ENCODE measurements at places on chromosomes 7 and 10.
A peak's percentile ranks its signal among the peaks of the same experiment; 100 is the strongest.

DNA sequence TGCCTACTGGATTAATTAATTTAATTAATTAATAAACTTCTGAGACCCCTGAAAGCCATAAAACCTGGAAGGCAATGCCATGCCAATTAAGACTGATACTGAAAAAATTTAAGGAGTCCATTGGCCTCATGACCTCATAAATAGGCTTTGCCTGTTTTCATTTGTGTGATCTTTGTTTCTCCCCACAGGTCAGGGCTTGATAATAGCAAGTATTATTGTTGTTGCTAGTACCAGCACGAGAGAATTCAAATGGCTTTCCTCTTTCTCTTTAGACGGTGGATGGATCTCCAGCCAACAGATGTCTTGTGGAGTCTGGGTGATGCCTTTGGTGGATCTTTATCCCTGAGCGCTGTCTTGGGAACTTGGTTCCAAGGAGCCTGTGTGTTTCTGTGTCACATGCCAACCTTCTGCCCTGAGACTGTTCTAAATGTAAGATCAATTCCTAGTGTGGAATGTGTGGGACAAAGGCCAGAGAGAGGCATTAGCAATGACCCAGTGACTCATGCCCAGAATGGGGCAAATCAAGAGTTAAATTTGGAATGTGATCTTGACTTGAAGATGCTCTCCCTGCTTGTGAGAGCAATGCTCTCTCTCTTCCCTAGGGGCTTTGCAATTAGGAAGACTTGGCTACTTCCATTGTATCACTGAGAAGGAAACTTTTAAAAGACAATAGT is 17.7 kb downstream of the ACSM6 start:
- no peak for DNase-seq

DNA sequence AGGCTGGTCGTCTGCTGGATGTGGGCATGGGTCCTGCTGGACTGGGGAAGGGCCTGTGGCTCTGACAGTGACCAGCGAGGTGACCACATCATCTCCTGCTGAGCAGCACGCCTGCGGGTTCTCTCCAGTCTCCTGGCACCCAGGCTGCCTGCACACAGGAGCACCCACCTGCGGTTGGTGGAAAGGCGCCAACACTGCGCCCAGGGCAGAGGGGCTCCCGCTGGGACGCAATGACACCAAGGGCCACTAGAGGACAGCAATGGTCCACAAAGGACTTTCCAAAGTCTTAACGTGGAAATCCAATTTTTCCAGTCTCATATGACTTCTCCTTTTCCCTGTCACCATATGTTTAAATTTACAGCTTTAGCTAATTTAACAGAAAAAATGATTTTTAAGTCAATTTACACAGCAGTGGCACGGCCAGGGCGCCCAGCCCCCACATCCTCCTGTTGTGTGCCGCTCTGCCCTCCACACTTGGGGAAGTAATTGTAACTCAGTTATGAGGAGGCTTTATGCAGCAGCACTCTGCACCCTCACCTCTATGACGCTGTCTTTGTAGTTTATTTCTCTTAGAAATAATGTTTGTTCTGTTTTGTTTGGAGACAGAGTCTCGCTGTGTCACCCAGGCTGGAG is 38.1 kb downstream of the CFAP46 start:
- no peak for DNase-seq

DNA sequence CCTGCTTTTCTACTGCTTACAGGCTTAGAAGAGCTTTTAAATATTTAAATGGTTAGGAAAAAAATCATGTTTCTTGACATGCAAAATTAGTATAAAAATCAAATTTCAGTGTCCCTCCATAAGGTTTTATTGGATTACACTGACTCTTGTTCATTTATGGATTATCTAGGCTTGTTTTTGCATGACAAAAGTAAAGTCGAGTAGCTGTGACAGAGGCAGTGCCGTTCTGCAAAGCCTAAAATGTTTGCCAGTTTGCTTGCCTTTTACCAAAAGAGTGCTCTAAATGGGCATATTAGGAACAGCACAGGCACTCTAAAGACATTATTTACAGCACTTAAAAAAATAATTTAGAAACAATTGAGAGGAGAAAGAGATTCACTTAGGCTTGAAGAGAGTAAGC is 139.6 kb downstream of the TSPAN12 start:
- DNase-seq = no peak

- DNase-seq = peak; percentile 62
Measured at GRCh38 chr10:79195091-79195923, 126.5 kb downstream of the ZMIZ1 start.

GRCh38 chr10:69327463-69328379 is 49.4 kb downstream of the HK1 start:
- no peak for DNase-seq

- no peak for DNase-seq
Measured at GRCh38 chr10:67780759-67781538, 57.0 kb downstream of the DNAJC12 start.

GRCh38 chr7:102009628-102010027 is 192.2 kb downstream of the CUX1 start:
- no peak for DNase-seq

- DNase-seq = no peak
Measured at GRCh38 chr10:103254538-103255325, 9.0 kb downstream of the RPEL1 start.

GRCh38 chr7:50504646-50505546 is 54.7 kb upstream of the FIGNL1 start:
- DNase-seq = no peak

- no peak for DNase-seq
Measured at GRCh38 chr10:132302421-132303310, 5.1 kb downstream of the STK32C start.

DNA sequence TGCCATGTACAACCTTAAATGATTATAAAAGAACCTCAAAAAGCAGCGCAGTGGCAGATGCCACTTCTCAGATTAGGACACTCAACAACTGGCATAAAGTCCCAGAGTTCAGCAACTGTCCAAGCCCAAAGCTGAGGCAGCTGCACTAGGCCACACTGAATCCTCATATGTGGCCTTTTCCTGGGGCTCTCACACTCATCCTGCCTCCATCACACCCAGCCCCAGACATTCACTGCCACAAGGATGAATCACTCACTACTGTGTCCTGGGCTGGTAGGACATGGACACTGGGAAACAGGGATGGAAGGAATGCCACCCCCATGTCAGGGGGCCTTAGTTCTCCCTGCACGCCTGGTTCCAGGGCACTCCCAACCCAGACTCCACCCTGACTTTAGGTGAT is 547.7 kb downstream of the TNS3 start:
- DNase-seq = no peak

DNA sequence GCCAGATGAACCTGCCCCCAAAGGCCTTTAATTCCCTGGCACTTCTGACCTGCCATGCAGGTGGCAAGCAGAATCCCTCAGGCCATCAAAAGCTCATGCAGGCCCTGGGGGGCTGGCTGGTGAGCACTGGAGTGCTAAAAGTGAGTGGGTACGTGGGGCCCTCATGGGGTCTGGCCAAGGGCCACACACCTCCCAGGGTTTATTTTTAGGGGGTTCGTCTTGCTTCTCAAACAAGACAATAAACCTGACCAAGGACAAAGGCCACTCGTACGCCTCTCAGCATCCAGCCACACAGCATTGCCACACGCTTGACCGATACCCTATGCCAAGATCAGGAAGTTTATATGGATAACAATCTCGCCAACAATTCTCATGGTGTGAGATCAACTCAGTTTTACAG is 33.1 kb upstream of the DOCK1 start:
- DNase-seq = no peak

- no peak for DNase-seq
Measured at GRCh38 chr7:101736084-101736483, 81.3 kb upstream of the CUX1 start.

GRCh38 chr7:22256541-22257096 is 100.3 kb downstream of the RAPGEF5 start:
- DNase-seq = no peak

GRCh38 chr7:23220690-23221305 is 25.8 kb upstream of the GPNMB start:
- no peak for DNase-seq

DNA sequence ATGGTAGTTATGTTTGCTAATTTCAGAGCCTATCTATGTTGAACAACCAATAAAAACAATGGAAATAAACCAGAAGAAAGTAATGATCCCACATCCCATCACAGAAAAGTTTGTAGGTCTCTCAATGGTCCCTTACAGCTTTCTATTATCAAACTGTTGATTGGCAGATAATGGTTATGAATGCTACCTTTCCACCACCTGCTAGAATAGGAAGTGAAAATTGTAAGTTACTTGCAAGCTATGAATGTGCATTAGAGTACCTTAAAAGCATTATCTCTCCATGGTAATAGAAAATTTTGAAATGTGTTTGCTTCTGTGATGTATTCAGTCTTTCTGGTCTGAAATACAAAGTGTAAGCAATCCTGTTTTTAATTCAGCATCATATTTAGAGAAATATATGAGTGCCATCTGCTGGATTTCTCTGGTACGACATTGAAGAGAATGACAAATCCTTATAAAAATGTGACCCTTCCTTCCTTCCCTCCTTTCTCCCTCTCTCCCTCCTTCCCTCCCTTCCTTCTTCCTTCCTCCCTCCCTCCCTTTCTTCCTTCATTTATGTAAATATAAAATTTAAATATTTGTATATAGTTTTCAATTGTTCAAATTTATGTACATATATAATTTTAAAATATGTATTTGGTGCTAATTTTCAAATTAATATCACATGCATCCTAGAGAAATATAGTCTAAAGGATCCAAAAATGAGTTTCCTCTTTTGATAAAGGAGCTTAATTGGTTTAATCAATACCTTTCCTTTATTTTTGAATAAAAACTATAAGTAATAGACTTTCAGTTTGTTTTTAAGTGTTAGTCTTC is 41.4 kb upstream of the PNLIPRP3 start:
- DNase-seq = no peak

DNA sequence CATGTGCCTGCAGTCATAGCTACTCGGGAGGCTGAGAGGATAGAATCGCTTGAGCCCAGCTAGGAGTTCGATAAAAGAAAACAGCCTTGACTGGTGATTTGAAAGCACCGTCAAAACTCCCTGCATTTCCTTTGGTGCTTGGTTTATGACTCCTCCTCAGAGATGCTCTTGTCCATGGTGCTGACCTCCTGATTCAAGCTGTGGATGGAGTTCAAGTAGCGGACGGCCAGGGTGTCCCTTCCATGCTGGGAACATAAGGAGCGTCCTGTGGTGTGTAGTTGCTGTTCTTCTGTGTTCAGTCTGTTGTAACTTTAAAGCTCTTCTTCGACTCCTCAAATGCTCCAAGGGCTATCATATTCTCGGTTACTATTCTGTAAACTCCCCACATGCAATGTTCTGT is 382.5 kb upstream of the KIAA1217 start:
- no peak for DNase-seq

DNA sequence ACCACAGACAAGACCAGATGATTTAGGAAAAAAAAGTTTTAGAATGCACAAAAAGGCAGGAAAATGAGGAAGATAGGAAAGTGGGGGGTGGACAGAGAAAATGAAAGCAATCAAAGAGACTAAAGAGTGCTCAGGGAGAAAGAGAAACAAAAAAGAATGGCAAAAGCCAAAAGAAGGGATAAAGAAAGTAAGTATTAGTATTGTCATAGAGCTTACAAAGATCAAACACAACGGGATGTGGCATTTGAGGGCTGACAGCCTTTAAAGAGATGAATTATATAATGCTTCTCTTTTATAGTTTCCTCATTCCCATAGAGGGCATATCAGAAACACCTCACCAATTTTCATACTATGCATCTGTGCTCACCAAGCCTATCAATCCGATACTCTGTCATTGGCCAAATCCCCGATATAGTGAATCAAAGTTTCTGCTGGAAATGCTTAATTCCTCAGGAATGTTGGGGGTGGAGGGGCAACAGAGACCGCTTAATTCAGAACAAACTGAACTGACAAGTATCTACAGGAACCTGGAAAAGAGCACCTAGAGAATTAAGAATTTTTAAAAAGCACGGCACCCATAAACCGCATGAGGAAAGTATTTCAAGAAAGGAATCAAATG is 2.7 kb downstream of the COG5 start:
- no peak for DNase-seq

DNA sequence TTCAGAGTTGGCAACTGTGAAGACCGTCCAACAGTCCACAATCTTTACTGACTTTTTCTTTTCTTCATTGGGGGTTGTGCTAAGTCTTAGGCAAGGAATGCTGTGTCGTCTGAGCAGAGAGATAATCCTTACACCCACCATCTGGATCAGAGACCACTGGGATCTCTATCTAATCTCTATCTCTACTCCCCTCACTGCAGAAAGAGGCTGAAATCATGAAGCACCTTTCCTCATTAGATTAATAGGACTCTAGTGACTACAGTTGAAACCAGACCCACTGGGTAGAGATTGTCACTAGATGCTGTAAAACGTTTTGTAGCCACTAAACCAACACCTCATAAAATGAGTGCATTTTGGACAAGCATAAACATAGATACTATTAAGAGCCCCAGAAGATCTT is 387.4 kb upstream of the CELF2 start:
- DNase-seq = peak; percentile 27

DNA sequence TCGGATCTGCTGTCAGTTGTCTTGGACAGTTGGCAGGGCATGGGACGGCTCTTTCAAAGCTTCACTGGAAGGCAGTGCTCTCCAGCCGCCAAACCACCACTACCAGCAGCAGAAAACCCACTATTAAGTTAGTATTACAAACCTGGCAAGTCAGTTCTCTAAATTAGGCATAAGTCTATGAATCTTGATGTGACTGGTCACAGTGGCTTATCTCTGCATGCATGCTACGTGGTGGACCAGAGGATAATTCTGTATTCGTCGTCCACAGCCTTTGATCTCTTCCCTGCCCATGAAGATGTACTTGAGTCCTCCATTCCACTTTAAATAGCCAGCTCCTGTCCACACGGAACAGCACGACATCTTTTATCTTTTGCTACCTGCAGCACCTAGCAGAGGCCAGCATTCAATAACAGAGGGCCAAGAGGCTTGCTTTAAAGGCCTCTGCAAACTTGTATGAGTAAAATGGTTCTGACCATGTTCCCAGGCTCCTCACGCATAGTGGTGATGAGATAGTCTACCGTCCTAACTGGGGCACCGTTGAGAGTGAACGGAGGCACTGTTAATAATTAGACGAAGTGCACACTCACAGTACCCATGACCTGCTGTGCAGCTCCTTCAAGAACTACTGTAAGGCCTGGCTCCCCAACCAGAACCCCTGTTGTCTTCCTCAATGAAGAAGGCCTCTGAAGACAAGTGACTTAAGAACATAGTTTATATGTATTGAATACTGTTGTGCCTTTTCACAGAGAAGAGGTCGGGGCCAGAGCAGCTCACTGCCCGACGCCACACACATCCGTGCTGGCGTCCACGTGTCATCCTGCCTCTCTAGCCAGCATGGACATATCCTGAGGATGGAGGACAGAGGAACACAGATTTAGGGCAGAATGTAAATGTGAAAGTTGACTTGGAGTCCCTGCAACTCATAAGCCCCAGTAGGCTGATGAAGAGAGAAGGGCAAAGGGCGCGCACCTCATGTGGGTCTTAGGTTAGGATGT is 1.0 kb downstream of the GPR146 start:
- no peak for DNase-seq

GRCh38 chr7:151351027-151351426 is 9.4 kb downstream of the NUB1 start:
- no peak for DNase-seq
